ENCODE measurements at places on chromosomes 2 and 18.
A peak's percentile ranks its signal among the peaks of the same experiment; 100 is the strongest.

DNA sequence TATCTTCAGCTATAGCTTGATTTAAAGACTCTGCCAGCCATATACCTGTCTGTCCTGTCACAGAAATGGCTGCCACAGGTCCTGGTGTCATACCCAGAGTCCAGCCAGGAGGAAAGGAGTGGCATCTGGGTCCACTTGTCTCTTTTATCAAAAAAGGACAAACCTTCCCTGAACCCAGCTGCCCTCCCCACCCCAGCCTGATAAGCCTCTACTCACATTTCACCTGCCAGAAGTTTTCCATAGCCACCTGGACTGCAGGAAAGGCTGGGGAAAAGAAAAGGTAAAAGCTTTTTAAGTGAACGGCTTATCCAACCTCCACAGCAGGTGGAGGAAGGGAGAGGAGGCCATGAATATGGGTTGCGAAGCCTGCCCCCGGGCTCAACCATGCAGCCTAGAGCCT, 32.8 kb downstream of the TMEM163 start:
- DNase-seq, result no peak

GRCh38 chr18:39455285-39455684, 1889.7 kb upstream of the CELF4 start:
- peak; percentile 86 for DNase-seq

GRCh38 chr2:192473331-192473730, 278.6 kb upstream of the TMEFF2 start:
- peak; percentile 20 for DNase-seq

DNA sequence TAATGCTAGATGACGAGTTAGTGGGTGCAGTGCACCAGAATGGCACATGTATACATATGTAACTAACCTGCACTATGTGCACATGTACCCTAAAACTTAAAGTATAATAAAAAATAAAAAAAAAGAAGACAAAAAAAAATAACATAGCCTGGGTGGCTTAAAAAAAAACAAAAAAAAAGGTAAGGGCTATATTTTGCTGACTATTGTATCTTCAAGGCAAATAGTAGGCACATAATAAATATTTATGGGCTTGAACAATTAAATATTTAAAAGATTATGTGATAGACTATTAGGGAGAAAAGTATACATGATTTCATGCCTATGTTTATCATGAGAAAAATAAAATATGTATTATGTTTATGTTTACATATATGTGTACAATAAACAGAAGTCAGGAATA, 99.4 kb downstream of the CCDC148 start:
- DNase-seq, result no peak

DNA sequence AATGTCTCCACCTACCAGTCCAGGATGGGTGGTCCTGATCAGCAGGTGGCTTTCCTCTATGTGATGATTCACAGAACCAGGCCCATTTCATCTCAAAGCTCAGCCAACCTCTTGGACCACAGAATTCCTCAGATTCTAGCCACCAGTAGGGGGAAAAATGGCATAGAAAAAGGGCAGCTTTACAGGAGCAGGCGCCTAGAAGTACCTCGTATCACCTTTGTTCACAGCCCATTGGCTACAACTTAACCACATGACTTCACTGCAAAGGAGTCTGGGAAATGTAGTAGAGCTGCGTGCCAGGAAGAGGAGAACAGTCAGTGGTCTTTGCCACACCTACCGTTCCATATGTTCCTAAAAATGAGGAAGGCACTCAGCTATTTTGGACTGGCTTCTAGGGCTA, 62.8 kb upstream of the DTNA start:
- no peak for DNase-seq

GRCh38 chr18:49910019-49910418, 96.7 kb upstream of the ACAA2 start:
- no peak for DNase-seq

- no peak for DNase-seq
Observed at GRCh38 chr2:66577321-66578053, 142.6 kb downstream of the MEIS1 start.

DNA sequence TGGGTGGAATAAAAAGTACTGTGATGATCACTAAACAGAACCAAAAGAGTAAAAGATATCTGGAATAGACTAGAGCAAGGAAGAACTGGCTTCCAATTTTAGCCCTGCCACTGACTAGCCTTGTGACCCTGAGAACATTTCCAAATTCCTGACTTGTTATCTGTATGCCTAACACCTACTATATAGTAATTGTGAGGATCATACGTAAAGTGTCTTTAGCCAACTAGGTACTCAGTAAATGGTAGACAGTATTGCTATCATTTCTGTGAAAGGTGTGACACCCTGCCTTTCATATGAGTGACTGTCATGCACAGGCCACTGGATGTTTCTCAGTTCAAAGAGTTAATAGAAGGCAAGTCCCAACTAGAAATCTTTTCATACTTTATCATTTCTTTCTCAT, 29.8 kb downstream of the CYTIP start:
- DNase-seq, result no peak

- no peak for DNase-seq
Observed at GRCh38 chr18:45430041-45430440, 185.2 kb upstream of the SLC14A2 start.

- no peak for DNase-seq
Observed at GRCh38 chr2:46555011-46555410, 75.6 kb downstream of the TMEM247 start.

DNA sequence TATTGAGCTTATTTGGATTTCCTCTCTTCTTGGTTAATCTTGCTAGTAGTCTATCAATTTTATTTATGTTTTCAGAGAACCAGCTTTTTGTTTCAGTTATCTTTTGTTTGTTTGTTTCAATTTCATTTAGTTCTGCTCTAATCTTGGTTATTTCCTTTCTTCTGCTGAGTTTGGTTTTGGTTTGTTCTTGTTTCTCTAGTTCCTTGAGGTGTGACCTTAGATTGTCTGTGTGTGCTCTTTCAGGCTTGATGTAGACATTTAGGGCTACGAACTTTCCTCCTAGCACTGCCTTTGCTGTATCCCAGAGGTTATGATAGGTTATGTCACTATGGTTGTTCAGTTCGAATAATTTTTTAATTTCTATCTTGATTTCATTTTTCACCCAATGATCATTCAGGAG, 141.6 kb downstream of the ZNF236 start:
- DNase-seq, result no peak

DNA sequence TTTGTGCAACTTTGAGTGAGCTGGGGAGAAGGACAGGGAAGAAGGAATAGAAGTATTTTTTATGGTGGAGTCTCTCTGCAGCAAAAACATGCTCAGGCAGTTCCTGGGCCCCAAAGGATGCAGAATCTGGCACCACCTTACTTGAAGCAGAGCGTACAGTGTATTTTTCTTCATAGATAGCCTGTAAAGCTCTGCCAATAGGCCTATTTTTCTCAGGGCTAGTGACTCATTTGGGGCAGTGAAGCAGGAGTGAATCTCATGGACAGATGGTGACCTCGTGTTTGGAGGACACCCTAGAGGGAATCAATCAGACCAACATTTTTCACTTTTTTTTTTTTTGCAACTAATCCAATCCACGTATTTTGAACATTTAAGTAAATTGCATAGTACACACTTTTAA, 268.1 kb upstream of the CXCR4 start:
- DNase-seq, result no peak

DNA sequence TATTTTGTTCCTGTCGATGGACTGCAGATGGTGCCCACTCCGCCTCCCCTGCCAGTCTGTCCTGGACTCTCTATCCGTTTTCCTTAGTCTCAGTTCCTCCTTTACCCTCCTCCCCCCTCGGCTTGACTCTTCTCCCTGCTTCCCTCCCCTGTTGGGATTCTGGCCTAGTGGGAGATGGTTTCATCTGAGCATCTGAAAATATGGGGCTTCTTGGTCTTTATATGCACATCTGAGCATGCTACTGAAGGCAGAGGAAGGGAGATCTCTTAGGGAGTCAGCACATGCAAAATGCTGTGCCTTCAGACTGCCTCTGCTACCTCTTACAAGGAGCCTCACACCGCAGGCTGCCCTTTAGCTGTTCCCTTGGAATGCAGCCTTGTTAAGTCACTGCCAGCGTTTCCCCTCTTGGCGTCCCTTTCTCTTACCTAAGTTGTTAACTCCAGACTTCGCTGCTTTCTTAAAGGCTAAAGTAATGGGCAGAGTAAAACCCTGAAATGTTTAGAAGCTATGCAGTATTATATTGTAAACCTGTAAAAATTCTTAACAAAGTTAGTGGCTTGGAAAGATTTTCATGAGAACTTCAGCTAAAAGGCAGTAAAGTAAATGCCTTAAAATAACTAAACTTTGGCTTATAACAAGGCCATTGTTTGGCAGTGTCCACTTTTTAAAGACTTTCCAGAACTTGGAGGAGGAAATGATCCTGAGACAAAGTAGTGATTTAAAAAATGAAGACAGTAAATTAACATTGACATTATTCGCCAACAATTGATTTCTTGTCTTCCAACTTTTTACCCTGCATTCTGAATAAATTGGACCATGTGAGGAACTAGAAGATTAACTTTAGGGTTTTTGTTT, 49.8 kb downstream of the LDLRAD4 start:
- DNase-seq, result no peak

DNA sequence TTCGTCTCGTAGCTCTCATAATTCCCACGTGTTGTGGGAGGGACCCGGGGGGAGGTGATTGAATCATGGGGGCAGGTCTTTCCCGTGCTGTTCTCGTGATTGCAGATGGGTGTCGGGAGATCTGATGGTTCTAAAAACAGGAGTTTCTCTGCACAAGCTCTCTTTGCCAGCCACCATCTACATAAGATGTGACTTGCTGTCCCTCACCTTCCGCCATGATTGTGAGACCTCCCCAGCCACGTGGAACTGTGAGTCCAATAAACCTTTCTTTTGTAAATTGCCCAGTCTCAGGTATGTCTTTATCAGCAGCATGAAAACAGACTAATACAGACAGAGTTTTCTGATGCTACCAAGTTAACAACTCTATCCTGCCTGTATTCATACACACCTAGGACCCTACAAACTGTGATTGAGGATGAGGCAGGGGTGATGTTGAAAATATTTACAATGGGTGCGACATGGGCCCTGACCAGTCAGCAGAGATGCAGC, 3.9 kb downstream of the APOB start:
- DNase-seq, result no peak

GRCh38 chr2:159164457-159164911, 122.0 kb downstream of the WDSUB1 start:
- no peak for DNase-seq

- DNase-seq, result no peak
Observed at GRCh38 chr18:39845631-39846030, 2109.4 kb upstream of the PIK3C3 start.

GRCh38 chr2:20994130-20994529, 49.7 kb downstream of the APOB start:
- no peak for DNase-seq

GRCh38 chr18:68448736-68449135, 266.2 kb downstream of the TMX3 start:
- DNase-seq, result no peak

DNA sequence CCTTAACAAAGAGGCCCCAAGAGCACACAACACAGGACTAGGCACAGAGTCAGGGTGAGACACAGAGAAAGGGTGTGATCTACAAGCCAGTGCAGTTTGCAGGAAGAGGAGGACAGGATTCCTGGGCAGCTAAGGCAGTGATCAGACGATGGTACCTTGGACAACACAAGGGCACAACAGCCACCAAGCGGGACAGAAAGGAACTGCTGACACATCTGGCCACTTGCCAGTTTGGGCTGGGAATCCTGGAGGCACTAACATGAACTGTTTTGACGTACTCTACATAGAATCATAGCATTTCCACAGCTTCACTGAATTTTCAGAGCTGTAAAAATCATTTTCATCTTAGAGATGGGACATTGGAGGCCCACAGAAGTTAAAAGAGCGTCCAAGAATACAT, 221.5 kb upstream of the SLC35G4 start:
- no peak for DNase-seq

DNA sequence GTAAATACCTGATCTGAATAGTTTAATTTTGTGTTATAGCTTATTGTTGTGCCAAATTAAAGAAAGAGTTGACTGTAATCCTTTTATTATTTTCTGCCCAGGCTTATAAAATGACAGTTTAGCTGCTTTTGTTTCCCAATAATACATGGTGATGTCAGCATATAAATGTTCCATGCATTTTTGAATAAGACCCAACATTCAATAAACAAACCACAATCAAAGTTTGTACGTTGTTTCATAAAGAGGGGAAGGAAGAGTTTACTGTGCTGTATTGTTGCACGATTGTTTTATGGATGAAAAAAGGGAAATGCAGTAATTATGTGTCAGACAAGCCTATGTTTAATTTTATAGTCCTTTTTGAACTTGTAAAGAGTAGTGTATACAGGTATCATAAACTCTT, 177.2 kb upstream of the SCN7A start:
- DNase-seq, result no peak

- DNase-seq, result no peak
Observed at GRCh38 chr18:52567360-52567759, 227.4 kb downstream of the DCC start.

DNA sequence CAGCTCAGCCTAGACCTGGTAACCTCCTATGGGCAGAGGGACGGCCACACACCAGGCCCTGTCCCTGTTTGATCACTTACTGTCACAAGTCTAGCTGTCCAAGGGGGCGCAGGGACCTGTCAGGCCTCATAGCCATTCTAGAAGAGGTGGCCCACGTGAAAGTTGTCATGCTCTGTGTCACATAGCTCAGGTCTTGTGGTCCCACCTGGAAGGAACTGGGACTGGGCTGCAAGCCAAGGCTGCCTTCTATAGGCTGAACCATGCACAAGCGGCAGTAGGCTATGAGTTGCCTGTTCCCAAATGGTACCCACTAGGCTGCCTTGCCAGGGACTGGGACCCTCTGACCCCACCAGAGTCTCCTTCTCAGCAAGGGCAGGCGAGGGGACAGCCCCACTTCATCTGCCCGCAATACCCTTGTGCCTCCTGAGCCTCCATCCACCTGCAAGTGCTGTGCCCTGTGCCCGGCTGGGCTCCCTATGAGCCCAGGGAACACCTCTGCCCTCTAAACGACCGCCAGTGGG, 177.5 kb downstream of the ANAPC1 start:
- DNase-seq, result no peak

DNA sequence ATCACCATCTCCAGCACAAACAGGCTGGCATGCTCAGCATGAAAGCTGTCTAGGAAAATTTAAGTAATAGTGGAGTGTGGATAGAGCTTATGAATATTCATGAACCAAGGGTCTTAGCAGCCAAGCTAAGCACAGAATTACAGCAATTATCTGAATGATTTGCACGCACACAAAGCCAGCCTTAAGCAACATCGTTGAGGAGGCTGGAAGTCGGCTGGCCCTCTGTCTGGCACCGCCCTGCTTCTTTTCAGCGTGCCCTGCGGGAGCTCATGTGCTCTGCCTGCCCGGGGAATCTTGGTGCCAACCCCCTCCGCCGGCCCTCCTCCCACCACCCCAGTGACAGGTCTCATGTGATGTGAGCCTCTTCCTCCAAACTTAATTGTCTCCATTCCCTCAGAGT, 540.1 kb downstream of the CMPK2 start:
- DNase-seq, result no peak

- DNase-seq, result no peak
Observed at GRCh38 chr2:59936048-59936447, 617.4 kb downstream of the BCL11A start.

GRCh38 chr18:43442571-43442970, 165.3 kb upstream of the SYT4 start:
- DNase-seq, result no peak

DNA sequence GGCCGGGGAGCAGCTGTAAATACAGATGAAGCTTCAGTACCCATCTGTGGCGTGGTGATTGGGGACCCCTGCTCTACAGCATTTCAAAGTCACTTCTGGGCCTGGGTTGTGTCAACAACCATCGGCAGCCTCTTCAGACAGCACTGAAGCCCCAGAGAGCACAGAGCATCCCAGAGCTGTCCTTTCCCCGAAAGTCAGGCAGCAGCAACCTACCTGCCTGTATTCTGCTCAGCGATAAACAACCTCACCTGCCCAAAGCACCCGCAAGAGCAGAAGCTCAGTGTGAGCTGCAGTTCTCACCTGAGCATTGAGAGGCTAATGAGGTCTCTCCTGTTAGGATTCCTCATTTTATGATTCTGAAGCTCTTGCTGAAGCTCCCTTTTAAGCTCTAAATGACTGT, 19.3 kb downstream of the TRABD2A start:
- no peak for DNase-seq
